Psoas muscle (tissue), 8 donors: ENCODE measurements at places on chromosomes 4 and X. TPM values are rescaled to one million over a fixed set of nuclear protein-coding genes. Genes with fewer than 3 reads are reported as not detected.

PCDH11X gene
- not detected for polyA plus RNA-seq

PAGE4 gene
- 0.92 TPM for polyA plus RNA-seq

WDR17 gene
- polyA plus RNA-seq = 0.08 TPM

SLC7A11 gene
- polyA plus RNA-seq = 0.12 TPM

SLITRK4 gene
- 31.5 TPM for polyA plus RNA-seq

ZMYM3 gene
- polyA plus RNA-seq = 3.0 TPM

MAGEA1 gene
- not detected for polyA plus RNA-seq

CSAG1 gene
- polyA plus RNA-seq = not detected

UXT gene
- polyA plus RNA-seq = 124 TPM

S100G gene
- polyA plus RNA-seq = not detected

BMPR1B gene
- 0.26 TPM for polyA plus RNA-seq

EDNRA gene
- polyA plus RNA-seq = 0.86 TPM

TMPRSS11D gene
- not detected for polyA plus RNA-seq

PSAPL1 gene
- polyA plus RNA-seq = not detected

OTC gene
- 0.08 TPM for polyA plus RNA-seq

BLTP1 gene
- 20.1 TPM for polyA plus RNA-seq

ADRA2C gene
- 2.0 TPM for polyA plus RNA-seq

TBC1D8B gene
- polyA plus RNA-seq = 0.49 TPM

CYP4V2 gene
- 5.0 TPM for polyA plus RNA-seq

SH2D1A gene
- polyA plus RNA-seq = not detected

GASK1B gene
- polyA plus RNA-seq = 3.2 TPM

TRIM61 gene
- polyA plus RNA-seq = 0.08 TPM

ZNF732 gene
- polyA plus RNA-seq = 0.03 TPM

PIR gene
- polyA plus RNA-seq = 25.1 TPM

HDAC8 gene
- polyA plus RNA-seq = 9.9 TPM

EPHA5 gene
- polyA plus RNA-seq = 0.01 TPM

LUZP4 gene
- polyA plus RNA-seq = not detected

AFM gene
- not detected for polyA plus RNA-seq

PALLD gene
- polyA plus RNA-seq = 108 TPM

P2RY10 gene
- polyA plus RNA-seq = 0.04 TPM

SPACA5 gene
- polyA plus RNA-seq = not detected

TMSB15B gene
- 0.19 TPM for polyA plus RNA-seq

TMPRSS11F gene
- polyA plus RNA-seq = not detected

SPIN2A gene
- 0.08 TPM for polyA plus RNA-seq

CDX4 gene
- polyA plus RNA-seq = not detected

CHST7 gene
- 9.9 TPM for polyA plus RNA-seq

ENPEP gene
- polyA plus RNA-seq = 0.75 TPM

ITIH6 gene
- polyA plus RNA-seq = not detected

ZNF41 gene
- 5.3 TPM for polyA plus RNA-seq

ELOVL6 gene
- polyA plus RNA-seq = 0.35 TPM

TREX2 gene
- polyA plus RNA-seq = 0.10 TPM

TSPAN6 gene
- 3.3 TPM for polyA plus RNA-seq

TCP11X2 gene
- not detected for polyA plus RNA-seq
